ENCODE measurements at places on chromosomes 13 and 19.
A peak's percentile ranks its signal among the peaks of the same experiment; 100 is the strongest.

DNA sequence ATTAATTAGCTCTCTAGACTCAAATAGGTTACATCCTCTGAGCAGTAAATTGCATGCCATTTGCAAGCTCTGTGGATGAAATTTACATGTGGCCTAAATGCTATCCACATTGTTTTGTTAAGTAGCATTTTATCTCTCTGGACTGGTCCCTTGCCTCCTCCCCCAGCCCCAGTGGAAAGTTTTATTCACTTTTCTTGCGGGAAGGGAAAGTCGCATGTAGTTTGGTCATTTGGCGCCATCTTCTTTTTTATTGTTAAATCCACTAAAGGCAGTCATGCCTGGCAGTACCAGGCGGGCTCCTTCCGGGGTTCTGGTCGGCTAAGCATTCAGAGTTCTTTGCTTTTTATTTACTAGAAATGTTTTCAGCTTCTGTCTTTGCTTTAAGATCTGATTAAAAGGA, 188.7 kb downstream of the TM9SF2 start:
- DNase-seq, result no peak

DNA sequence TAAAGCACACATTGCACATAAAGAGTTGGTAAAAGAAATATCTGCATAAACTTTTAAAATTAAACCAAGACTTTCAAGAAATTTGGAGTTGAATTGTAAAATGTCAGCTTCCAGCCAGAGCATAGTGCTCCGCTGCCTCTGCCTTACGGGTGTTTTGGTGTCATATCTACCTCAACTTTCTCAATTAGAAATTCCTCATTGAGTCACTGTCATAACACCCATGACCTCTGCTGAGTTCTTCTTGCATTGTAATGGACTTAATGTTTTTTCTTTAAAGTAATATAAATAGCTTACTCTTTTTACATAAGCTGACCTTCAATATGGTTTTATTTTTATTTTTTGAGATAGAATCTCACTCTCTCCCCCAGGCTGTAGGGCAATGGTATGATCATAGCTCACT, 551.0 kb upstream of the NBEA start:
- DNase-seq, result no peak

GRCh38 chr19:33395561-33396550, 22.3 kb downstream of the CEBPG start:
- no peak for DNase-seq

DNA sequence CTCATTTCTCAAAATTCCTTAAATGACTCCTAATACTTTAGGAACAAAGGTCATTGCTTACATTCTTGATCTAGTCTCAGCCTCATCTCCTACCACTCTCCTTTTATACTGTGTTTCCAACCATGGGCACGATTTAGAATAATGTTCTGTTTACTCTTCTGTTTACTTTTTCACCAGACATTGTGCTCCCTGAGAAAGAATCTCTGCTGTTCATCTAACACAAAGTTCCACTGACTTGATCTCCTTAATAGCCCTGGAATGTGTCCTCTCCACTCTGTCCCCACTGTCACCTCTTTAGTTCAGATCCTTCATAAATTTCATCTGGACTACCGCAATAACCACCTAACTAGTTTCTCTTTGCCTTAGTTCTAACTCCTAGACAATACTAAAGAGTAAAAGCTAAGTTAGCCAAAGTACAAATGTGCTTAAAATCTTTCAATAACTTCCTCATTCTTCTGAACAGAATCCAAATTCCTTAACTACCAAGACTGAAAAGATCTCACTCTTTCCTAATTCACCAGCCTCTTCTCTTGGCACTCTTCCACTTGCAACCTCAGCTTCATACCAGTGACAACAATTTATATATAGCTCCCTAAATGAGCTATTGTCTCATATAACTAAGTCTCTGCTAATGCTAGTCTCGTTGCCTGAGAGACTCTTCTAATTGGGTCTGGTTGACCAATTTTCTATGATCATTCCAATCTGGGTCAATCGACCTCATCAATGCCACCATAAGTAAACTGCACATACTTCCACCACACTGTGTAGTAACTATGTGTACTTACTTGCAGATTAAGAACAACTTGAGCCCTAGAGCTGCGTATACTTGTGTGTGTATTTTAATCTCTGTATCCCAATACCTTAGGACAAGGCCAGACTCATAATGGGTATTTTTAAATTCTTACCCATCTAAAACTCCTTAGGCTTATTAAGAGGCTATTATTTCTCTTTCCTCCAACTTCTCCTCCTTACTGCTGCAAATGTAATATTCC, 179.9 kb downstream of the VWA8 start:
- no peak for DNase-seq

DNA sequence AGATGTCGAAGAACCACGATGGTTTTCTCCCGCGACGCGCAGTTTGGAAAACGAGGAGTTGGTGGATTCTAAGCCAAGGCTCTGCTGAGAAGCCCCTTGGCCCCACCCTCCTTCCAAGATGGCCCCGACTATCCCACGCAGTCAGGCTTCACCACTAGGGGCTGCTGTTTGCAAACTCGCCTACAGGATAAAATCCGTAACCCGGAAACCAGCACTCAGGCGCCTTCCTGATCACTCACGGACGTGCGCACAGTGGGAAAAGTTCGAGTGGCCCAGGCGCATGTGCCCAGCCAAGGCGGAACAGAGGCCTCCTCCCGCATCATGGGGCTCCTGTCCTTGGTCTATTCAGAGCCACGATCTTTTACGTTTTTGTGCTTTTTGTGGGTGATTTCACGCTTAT, 19.2 kb upstream of the UQCR11 start:
- DNase-seq, result peak; percentile 72

- no peak for DNase-seq
These were observed 5.4 kb downstream of the RNU6-9 start for GRCh38 chr19:898663-899062.

DNA sequence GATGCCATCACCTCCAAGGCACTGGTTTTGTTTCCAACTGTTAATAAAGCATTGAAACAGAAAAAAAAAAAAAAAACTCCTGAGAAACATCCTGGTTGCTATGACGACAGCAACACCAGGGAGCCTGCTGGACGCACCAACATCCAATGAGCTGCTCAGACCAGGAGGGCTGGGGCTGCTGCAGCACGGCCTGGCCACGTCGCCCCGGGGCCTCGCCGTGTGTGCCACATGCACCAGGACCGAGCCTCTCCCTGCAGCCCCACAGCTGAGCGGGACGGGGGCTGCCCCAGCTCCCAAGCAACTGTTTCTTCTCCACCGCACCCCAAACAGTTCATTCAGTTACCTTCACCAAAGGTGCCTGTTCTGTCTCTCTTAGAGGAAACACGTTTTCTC, 54.5 kb downstream of the RASA3 start:
- no peak for DNase-seq

GRCh38 chr19:45766869-45767346, 2.1 kb downstream of the SIX5 start:
- no peak for DNase-seq

GRCh38 chr19:7959211-7959610, 15.7 kb upstream of the TIMM44 start:
- no peak for DNase-seq

GRCh38 chr19:33193865-33194362, at the start of gene LRP3:
Gene LRP3 (plus strand): TSS chr19:33194330. CDS start chr19:33194786, 456 bp downstream.
- DNase-seq, result no peak

- DNase-seq, result no peak
These were observed 32.2 kb downstream of the LACC1 start for GRCh38 chr13:43911871-43912270.

- no peak for DNase-seq
These were observed 72.8 kb upstream of the SPATA13 start for GRCh38 chr13:24087605-24088225.

GRCh38 chr19:23440207-23440606, 44.9 kb upstream of the ZNF91 start:
- DNase-seq, result peak; percentile 22

DNA sequence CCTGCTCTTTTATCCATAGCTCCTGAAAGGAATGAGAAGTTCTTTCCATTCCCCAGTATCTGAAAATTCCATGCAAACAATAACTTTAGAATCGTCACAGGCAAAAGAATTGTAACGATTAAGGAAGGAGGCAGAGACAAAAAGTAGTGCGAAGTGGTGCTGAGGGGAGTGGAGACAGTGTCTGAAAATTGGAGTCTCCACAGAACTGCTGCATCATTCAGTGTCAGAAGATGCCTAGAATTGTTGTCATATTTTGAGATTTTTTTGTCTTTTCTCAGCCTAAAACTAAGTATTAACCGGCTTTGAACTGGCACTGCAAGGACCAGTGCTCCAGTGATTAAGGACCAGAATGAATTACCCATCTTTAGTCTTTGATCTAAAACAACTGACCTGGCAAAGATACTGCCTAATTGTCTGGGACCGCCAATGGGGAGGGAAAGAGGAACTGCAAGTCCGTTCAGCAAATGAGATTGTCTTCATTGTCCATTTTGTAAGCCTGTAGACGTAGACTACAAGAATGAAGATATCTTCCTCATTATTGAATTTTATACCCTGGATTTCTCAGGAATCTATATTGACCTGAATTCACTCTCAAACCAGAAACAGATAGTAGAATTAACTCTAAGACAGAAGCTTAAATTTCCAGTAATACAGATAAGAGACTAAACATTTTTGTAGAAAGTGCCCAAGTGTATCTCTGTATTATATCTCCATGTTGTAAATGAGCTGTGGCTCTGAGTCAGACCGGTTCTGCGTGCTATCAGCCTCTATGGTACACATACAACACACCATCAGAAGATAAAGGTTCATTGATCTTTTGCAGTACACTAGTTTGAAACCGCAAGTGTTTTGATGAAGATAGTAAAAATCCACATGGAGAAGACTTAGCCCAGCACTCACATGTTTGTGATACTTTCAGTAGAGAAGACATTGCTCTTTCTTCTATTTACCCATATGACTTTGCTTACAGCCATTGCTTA, 293.2 kb downstream of the EFNB2 start:
- DNase-seq, result no peak

DNA sequence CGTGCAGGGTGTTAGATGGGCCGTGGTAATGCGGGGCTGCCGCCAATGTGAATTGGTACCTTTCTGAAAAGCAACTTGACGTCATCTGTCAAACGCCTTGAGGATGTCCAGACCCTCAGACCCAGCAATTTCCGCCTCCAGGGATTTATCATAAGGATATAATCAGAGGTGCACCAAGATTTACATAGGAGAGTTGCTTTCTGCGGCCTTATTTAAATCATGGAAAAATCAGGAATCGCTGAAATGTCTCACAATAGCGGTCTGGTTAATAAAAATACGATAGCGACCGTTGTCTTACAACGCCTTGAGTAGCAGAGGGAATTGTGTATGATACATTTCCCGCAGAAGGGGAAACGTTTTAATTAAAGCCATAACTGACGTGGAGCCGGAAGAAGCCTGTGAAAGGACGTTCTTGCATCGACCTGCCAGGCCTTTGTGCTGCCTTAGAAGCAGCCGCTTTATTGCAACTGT, 32.3 kb upstream of the NDUFS7 start:
- no peak for DNase-seq

- no peak for DNase-seq
These were observed 59.7 kb downstream of the SHISA2 start for GRCh38 chr13:25992076-25992475.

DNA sequence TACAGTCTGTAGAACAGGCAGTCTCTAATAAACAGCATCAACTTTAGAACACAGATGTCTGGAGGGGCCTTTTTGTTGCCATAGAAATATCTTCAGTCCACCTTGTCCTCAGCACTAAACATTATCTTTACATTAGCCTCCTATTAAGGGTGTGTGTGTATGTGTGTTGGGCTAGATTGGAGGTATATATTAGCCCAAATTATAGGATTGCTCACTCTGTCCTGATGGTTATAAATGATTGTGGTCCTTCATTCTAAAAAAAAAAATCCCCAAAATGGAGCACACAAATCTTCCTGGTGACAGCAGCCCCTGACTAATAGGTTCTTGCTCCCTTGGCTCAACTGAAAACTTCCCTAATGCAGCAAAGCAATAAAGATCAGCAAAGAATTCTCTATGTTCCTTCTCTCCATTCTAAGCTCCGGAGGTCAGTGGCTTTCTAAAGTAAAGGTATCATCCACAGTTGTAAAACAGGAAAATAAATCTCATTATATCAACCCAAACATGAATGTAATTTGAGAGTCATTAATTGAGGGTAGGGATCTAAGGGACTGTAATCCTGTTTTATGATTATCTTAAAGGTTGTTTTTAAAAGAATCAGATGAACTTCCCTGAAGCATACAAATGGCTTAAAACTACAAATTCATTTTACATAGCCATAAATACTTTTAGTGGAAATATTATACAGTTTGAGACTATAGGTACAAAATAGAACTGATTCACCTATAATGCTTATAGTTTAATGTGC, 232.7 kb downstream of the KLF12 start:
- DNase-seq, result no peak

DNA sequence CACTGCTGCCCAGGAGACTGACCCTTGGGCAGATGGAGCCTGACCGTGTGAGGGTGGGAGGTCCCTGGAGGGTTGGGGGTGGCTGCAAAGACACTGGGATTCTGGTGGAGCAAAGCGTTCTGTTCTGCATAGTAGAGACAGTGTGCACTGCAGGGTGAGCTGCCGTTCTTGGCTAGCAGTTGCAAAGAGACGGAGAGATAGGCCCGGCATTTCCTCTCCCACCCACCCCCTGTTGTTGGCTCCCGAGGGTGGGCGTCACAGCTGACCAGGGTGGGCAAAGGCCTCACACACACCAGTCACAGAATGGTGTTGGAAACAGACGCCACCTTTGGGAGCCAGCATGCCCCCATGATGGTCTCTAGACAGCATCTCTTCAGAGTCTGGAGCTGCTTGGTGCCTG, 11.4 kb downstream of the TMEM255B start:
- no peak for DNase-seq

GRCh38 chr19:45070214-45070613, 6.1 kb downstream of the ZNF296 start:
- DNase-seq, result no peak

DNA sequence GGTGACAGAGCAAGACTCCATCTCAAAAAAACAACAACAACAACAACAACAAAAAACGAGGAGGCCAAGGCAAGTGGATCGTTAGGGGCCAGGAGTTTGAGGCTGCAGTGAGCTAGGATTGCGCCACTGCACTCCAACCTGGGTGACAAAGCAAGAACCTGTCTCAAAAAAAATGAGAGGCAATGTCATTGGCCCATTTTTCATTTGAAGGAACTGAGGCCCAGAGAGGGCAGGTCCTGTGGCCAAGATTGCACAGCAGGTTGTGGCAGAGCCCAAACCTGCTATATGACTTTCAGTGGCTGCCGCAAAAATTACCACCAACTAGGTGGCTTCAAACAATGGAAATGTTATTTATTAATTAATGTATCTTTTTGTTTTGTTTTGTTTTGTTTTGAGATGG, 5.5 kb downstream of the PIK3R2 start:
- DNase-seq, result no peak

DNA sequence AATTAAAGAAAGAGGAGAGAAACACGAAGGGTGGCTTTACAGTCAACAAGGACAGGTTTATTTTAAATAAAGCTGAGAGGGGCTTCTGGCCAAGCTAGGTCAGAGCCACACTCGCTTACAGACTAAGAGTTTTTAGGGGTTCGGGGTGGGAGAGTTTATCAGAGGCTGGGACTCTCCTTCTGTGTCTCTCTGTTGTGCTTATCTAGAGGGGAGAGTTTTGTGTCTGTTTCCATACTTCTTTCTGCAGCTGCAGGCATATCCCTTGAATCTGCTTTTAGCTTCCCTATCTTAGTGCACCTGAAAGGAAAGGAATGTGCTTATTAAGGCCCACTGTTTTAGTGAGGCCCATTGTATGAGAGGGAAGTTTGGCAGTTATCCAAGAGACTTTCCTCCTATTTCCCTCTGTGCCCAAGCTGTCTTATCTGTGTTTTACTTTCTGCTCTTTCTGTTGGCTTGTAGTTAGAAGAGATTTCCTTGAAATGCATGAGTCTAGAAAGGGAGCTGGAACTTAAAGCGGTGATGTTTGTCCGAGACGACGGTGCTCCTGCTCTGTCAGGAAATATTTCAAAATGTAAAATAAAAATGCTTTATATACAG, 275.3 kb downstream of the KCTD12 start:
- DNase-seq, result no peak

- no peak for DNase-seq
These were observed 61.6 kb downstream of the CEBPG start for GRCh38 chr19:33434886-33435705.
